ENCODE measurements at places on chromosomes 12 and 14.

DNA sequence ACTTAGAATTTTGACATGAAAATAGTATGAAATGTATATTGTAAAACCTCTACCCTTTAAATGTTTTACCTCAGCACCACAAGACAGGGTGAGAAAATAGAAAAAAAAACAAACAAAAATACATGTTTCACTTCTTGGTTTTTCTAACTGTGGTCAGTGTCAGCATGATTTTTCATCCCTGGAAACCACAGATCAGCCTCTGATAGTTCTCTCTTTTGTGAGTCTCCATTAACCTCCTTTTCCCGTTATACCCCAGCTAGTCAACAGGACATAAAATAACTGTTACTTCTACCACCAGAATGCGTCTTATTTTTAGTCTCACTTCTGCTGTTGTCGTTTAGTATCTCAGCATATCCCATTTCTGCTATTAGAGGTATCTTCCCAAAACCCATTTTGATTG is 48.3 kb upstream of the KCNMB4 start:
- DNase-seq = peak; percentile 58

DNA sequence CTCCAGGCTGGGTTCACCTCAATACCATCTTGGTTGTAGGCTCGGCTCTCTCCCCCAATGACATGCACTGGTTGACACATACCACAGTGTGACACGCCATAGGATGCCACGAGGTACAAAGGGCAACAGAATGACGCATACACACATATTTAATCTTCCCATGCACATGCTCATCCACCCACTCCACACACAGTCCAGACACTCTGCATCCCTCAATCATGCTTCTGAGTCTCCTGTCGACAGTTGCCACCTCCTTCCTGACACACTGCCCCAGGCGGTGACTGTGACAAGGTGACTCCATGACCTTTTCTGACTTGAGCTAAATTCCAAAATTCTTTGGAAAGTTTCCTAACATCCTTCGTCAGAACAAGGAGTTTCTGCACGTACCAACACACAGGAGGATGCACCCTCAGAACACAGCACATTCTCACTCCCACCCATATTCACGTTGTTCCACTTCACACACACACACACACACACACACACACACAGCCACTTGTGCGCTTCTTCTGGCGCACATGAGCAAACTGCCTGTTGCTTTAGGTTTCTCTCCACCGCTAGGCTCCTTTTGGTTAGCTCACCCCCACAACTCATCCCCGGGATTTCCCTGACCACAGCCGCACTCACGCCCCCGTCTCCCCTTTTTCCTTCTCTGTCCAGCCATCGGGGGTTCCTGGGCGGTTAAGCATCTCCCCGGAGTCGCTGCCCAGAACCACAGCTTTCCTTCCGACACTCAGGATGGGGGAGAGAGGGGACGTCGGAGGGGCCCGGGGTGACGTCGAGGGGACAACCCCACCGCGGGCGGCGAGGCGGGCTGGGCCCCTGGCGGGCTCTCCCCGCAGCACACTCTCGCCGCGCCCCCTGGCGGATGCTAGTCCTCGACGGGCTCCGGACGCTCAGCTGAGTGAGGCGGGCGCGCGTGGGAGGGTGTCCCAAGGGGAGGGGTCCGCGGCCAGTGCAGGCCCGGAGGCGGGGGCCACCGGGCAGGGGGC is 536 bp upstream of the WNT1 start:
- DNase-seq = peak; percentile 75

GRCh38 chr12:64194333-64195149 is 27.6 kb downstream of the KICS2 start:
- DNase-seq = no peak

DNA sequence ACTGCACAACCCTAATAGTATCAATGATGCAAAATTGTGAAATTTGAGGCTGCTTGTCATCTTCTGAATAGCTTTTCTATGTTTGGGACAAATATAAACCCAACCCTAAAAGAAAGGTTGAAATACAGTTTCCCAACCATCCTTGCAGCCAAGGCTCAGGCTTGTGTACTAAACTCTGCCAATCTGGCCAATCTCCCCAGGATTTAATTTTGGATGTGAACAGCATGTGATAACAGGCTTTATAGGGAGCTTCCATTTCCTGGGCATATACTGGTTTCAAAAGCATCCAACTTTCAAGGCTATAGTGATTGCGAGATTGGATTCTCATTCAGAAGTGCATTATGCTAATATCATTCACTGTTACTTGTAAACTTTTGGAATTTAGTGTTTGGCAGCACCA is 55.7 kb upstream of the MUCL1 start:
- DNase-seq = no peak

GRCh38 chr12:6620137-6620884 is 13.1 kb upstream of the CHD4 start:
- no peak for DNase-seq

DNA sequence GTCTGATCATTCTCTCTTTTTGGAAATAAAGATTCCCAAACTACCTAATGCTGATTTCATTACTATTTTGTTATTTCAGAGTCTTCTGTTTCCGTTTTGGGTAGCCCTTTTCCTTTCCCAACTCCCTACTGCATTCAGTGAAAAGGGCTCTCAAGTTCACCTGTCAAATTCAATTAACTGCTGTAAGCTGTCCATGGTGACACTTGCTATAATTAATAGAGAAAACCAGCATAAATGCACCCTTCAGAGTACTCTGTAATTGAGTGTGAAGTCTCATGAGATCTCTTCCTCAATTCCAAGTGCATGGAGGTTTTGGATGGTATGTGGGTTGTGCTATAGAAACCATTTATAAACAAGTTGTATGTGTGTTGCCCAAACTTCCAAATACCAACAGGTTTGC is 187.2 kb downstream of the RPL10L start:
- no peak for DNase-seq

- no peak for DNase-seq
Observed at GRCh38 chr14:95250140-95250769, 69.5 kb downstream of the CLMN start.

GRCh38 chr14:32764131-32764530 is 174.5 kb upstream of the NPAS3 start:
- DNase-seq = no peak
